ENCODE measurements at places on chromosomes 5 and 9.

- DNase-seq: no peak
Measured at GRCh38 chr5:83564069-83564749, 92.7 kb downstream of the VCAN start.

DNA sequence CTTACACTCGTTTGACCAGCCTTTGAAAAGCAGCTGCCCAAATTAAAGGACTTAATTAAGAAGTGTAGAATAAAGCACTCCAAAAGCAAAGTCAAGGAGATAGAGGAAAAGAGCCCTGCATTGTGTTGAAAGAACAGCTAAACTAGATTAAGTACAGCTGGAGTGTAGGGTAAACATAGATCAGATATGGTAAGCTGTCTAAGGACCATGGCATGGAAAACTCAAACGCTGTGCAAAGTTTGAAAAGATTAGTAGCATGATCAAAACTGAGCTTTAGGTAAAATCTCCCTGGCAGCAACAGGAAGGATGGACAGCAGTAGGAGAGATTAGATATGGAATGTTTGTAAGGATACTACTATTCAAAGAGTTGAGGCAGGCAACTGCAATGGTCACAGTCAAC lies 55.4 kb downstream of the BNC2 start:
- no peak for DNase-seq

DNA sequence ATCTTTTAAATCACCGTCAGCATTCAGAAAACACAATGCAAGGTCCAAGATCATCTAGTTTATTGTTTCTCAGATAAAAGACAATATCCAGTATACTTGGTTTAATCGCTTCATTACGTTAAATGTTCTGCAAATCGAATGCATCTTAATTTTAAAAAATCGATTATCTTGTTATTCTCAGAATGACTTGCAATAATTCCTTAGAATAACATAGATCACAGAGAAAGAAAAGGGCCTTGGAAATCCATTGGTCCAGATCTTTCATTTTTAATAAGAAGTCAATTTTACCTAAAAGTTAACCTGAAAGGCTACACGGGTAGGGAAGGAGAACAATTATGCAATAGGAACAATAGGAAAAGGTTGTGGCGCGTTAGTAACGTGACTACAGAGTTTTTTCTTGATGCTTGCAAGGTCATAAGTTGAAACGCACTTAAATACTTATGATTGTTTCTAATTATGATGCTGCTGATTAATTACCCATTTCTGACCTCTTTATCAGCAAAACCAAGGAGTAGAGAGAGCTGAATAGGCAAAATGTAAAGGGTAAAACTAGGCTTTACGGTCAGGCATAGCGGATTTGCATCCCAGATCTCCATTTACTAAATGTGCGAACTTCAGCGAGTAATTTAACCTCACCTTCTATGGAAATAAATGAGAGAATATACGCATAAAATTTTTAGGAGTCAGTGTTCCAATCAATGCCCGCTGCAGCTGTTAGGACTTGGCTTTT lies 769 bp upstream of the LYRM7 start:
- DNase-seq: no peak

DNA sequence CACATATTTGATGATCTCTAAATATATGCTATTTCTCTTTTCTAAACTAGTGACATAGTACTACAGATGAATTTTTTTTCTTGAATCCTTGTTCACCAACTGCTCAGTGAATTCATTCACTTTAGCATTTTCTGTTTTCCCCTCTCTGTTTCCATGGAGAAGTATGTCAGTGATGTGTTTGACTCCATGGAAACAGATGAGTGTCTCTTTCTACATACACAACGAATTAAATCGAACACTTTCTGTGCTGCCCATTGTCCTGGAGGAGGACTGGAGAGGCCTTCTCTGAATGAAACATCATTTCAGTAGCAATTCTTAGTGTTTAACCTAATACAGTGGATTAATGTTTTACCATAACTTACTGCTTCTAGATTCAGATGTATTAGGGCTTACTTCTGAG lies 9.5 kb downstream of the INVS start:
- no peak for DNase-seq

DNA sequence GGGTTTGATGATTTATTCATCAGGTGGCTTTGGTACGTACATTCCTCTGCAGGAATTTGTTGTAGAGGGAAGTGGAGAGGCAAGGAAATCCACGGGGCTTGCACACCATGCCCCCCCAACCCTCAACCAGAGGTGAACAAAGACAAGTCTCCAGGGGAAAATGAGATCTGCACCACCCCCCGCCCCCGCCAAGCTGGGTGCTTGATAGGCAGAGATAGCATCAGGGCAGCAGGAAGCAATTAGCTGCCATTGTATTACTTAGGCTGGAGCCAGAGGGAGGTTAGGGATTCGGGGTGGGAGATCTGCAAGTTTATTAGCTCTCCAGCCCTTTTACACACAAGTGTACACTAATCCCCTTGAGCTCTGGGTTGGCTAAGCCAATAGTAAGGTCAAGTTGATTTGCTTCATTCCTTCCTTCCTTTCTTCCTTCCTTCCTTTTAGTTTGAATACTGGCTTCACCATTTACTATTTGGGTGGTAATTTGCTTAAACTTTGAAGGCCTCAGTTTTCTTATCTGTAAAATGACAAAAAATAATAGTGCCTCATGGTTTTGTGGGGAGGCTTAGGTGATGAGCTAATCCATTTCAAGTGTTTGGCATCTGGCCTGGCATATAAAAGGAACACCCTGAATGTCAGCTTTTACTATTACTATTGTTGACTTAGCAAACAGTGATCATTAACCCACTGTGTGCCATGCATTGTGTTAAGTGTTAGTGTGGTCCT lies 34.1 kb downstream of the SPRY4 start:
- DNase-seq: no peak

- DNase-seq: no peak
Measured at GRCh38 chr9:82923092-82923911, 139.6 kb downstream of the RASEF start.

DNA sequence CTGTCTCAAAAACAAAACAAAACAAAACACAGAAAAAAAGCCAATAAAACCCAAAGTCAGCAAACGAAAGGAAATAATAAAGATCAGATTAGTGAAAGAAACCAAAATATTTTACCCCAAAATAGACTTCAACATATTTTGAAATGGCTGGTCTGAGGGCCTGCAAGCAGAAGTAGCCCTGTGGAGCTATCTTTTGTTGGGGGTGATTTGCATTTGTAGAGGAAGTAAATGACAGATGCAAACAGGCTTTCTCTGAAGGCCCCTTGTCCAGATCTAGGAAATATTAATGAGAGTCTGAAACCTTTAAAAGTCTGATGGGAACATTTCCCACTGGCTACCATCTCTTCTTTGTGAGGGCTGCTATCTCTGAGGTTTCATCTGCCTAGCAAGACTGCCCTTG lies 74.0 kb downstream of the GCNT4 start:
- DNase-seq: no peak

- DNase-seq: no peak
Measured at GRCh38 chr5:2303431-2304100, 420.8 kb upstream of the IRX4 start.

GRCh38 chr9:95360866-95361265 lies 43.4 kb upstream of the FANCC start:
- no peak for DNase-seq

- DNase-seq: no peak
Measured at GRCh38 chr9:21800931-21801682, 1.3 kb upstream of the MTAP start.

DNA sequence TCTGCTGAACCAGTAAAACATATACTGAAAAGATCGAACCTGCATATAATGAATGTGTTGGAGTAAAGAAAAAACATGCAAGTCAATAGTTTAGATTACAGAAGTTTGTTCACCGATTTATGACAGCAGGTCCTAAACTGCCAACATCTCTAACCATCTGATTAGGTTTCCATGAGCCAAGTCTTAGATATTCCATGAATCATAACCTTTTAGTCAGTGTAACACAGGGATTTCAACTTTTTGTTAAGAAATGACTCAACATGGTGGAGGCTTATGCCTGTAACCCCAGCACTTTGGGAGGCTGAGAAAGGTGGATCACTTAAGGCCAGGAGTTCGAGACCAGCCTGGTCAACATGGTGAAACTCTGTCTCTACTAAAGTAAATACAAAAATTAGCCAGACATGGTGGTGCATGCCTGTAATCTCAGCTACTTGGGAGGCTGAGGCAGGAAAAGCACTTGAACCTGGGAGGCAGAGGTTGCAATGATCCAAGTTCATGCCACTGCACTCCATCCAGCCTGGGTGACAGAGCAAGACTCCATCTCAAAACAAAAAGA lies 38.7 kb downstream of the APC start:
- DNase-seq: no peak

DNA sequence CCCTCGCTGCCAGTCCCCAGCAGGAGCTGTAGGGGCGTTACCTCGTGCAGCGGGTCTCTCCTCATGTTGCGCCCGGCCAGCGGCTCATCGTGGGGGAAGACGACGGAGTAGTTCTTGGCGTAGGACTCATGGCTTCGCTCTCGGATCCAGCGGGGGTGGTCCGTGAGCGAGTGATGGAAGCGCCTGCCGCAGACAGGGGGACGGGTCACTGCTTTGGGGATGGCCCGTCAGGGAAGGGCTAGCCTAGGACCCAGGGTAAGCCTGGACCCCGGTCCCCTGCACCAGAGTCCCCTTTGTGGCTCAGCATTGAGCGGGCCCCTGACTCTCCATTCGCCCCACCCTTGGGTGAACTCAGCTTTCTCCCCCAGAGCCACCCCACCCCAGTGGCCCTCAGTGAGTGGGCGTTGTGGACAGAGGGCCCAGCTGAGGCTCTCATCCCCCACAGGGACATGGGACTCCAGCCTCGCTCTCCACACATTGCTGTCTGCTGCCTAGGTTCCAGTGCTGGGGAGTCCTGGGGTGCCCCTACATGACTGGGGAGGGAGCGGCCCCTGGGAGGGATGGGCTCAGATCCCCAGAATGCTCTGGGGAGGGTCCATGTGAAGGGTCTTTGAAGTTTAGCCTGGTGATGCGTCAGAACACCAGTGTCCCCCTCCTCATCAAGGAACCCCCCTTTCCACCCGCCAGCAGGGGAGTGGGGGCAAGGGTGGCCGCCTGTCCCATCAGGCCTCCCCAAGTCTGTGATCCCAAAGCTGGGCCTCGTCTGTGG lies 29.7 kb downstream of the SARDH start:
- no peak for DNase-seq

DNA sequence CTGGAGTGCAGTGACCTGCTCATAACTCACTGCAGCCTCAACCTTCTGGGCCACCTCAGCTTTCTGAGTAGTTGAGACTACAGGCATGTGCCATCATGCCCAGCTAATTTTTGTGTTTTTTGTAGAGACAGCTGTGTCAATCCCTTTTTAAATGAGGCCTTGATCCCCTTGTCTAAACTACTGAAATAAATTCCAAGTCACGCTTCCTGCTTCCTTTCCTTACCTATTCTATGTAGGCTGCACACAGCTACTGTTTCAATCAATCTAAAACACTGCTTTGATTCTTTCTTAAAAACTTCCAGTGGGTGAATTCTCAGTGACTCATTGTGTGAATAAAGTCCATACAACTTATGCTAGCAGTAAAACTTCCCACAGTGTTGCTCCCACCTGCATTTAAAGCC lies 2.9 kb upstream of the C7 start:
- DNase-seq: no peak

Measured in Calu3 (cell line).